ENCODE measurements at places on chromosomes 1 and 21.

DNA sequence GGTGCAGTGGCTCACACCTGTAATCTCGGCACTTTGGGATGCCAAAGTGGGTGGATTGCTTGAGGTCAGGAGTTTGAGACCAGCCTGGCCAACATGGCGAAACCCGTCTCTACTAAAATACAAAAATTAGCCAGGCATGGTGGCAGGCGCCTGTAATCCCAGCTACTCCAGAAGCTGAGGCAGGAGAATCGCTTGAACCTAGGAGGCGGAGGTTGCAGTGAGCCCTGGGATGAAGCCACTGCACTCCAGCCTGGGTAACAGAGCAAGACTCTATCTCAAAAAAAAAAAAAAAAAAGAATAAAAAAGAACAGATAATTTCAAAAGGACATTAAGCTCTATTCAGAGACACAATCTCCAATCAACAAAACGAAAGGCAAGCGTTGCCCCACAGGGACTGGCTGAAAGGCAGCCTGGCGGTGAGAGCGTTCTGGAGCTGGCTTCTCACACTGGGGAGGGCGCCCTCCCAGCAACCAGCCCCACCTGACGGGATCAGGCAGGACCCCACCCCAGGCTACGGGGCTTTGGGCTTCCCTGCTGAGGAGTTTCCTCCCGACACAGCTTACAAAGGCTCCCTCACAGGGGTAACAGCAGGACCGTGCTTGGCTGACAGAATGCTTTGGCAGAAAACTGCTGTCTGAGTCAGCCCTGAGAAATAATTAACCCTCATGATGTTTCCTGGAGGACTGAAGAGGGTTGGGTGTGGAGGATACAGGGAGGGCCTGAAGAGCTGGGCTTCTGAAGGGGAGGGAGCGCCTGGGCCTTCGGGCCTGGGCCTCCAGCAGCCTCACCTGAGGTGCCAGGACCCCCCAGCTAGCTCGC lies 31.1 kb upstream of the SRP9 start:
- DNase-seq, result no peak

GRCh38 chr21:42777757-42778344 lies 101.5 kb downstream of the WDR4 start:
- DNase-seq, result no peak

GRCh38 chr21:34197561-34197960 lies 124.2 kb downstream of the MRPS6 start:
- no peak for DNase-seq

DNA sequence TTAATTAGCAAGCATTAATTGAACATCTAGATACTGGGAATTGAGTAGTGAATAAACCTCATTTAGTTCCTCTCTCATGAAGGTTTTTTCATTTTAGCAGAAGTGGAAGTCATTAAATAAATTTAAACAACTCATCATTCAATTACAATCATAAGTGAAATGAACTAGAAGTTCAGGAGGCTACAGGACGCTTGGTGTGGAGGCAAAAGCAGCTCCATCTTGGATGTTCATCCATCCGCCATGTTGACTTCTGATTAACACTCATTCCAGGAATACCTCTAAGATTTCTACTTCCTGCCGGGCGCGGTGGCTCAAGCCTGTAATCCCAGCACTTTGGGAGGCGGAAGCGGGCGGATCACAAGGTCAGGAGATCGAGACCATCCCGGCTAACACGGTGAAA lies 11.5 kb upstream of the NTPCR start:
- DNase-seq, result no peak

DNA sequence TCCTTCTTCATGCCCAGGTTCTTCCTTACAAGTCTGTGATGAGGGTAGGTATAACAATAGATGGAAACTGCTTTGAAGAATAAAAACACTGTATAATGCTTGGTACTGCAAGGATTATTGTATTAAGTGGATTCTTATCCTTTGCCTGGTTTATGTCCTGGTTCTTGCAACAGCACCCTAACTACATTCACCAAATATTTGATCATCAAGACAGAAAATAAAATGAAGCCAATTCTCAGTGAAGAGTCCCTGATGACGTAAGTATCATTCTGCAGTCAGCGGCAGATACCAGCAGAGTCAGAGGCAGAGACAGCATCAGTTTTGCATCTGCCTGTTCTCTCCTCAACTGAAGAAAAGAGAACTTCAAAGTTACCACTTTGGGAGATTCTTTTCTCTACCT lies 19.7 kb downstream of the ARHGEF11 start:
- DNase-seq, result no peak

DNA sequence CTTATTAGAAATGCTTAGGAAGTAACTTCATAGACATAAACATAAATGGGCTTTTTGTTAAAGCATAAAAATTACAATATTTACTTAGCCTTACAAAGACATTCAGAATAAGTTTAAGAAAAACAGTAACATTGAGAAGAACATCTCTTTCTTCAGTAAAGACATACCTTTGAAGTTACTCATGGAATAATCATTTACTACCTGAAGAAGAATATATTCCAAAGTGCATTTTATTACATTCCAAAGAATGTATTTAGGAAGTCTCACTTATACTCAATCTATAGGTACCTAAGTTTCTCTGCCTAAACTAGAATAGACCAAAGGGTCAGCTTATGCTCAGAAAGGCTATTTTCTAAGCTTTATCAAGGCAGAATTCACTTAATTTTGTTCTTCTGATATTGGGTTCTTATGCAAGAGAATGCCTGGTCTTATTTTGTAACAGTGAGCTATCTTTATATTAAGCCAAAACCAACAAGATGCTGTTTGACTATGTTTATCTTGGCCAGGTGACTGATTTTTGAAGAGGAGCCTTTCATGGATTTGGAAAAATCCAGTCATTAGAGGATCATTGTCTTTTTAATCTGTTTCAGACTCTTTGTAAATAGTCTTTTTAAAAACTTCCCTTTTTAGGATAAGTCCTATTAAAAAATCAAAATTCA lies 110.1 kb downstream of the OLFML2B start:
- DNase-seq, result no peak

DNA sequence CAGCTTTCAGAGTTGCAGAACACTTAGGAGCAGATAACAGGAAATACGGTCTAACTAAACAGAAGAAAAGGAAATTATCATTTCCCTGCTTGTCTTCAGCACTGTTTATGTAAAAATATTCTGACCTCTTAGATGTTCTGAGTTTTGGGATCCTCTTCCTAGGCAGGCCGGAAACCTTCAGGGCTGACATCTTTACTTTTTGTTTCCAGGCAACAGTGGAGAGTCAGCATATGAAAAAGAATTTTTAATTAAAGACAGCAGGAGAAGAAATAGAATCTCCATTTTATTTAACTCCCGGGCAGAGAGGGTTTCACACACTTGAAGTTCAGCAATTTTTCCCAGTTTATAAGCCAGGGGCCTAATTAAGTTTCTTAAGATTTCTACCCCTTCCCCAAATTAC lies 5.1 kb upstream of the RIPPLY3 start:
- DNase-seq, result peak; percentile 45

GRCh38 chr1:186500804-186501203 lies 39.9 kb upstream of the PDC start:
- DNase-seq, result no peak

DNA sequence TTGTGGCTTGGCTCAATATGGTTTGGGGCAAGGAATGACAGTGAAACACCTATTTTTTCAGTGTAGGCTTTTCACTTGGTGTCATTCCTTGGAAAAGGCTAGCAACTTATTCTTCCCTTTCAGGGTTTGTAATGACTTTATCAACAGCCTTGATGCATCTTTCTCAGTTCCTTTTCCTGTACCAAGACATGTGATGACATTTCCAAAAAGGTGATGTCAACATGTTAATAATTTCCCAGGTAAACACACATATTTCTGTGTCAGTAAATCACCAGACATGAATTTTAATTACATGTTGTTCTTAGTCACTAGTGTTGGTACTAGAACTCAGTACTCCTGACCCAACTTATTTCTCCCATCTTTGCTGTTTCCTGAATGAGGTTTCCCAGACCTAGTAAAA lies 37.8 kb upstream of the RRP15 start:
- no peak for DNase-seq

GRCh38 chr1:24421502-24421901 lies 5.9 kb downstream of the NIPAL3 start:
- no peak for DNase-seq

GRCh38 chr1:201734786-201735185 lies 94.2 kb upstream of the IPO9 start:
- no peak for DNase-seq

DNA sequence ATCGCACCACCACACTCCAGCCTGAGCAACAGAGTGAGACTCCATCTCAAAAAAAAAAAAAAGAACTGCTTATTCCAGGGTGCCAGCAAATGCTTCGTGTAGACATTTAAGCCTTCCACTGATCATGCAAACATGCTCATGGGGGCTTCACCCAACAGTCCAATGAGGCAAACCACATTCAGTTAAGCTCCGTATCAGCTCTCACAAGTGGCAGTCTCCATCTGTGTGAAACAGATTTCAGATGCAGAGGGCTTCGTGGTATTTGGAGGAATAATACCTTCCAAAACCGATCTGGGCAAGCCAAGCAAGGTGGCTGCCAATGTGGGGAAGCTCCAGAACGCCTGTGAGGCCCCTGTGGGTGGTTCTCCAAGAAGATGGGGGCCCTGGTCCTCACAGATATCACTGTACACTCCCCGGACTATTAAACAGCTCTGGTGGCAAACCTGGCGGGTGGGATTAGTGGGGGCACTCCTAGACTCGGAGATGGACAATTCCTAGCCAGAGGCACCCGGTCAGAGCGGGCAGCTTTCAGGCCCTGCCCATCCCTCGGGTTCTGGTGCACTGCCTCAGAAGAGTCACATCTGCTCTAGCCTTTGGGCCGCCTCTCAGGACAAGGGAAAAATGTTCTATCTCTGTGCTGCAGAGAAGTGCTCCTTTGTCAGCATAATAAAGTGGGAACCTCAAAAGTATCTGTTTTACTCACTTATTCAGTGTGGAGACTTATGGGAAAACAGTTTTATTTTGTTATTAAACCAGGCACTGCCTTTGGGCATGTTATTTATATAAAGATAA lies 10.2 kb downstream of the CREG1 start:
- no peak for DNase-seq

DNA sequence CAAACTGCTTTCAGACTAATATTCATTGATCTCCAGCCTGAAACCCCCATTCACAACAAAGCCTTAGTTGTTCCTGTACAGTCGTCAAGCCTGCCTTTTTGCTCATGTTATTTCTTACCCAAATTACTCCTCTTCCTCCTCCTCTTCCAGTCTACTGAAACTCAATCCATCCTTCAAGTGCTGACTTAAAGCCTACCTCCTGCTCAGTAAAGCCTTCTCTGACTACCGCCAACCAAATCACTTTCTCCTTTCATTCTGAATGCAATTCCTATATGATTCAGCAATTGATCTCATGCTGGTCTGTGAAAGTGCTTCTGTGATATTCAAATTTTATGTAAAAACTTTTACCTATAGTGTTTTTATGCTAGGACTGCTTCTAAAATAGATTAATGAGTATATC lies 18.6 kb downstream of the TAF5L start:
- DNase-seq, result no peak

DNA sequence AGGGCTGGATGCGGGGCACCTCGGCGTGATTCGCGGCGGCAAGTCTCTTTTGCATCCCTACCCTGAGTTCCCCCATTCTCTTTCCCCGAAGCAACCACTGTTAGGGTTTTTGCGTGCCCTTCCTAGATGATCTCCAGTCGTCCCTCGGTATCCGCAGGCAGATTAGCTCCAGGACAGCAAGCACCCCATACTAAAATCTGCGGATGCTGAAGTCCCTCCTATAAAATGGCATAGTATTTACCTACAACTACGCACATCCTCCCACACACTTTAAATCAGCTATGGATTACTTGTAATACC lies 22.8 kb upstream of the CFAP126 start:
- DNase-seq, result no peak

- peak; percentile 31 for DNase-seq
Measured at GRCh38 chr1:15851210-15852035, 3.9 kb downstream of the SPEN start.

GRCh38 chr1:242004751-242005495 lies 6.0 kb upstream of the MAP1LC3C start:
- DNase-seq, result no peak

GRCh38 chr1:153795934-153796785 lies 21.0 kb downstream of the SLC27A3 start:
- no peak for DNase-seq

- DNase-seq, result no peak
Measured at GRCh38 chr1:54256522-54257345, 56.8 kb downstream of the MRPL37 start.

- DNase-seq, result peak; percentile 1
Measured at GRCh38 chr1:103416681-103417286, 108.7 kb upstream of the RNPC3 start.

DNA sequence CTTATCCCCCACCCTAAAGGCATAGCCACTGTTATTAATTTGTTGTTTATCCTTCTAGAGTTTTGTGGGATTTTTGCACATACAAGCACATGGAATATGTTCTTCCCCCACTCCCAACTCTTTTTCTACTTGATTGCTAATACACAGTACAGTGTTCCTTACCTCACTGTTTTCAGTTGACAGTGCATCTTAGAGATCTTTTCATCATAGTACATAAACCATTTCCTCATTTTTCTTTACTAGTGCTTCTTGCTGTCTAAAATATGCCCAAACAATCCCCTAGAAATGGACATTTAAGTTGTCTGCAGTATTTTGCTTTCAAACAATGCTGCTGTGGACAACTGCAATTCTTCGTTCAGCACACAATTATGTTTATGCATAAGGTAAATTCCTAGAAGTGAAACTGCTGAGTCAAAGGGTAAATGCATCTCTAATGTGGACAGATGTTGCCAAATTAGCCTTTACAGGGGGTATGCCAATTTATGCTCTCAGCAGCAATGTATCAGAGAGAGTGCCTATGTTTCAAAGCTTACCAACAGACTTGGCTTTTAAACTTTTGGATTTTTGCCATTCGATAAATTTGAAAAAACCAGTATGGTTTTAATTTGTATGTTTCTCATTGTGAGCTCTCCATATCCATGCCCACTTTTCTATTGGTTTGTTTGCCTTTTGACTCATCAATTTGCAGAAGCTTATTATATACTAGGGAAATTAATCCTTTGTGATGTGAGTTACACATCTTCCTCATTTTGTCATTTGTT lies 132.6 kb downstream of the MRPS6 start:
- no peak for DNase-seq

DNA sequence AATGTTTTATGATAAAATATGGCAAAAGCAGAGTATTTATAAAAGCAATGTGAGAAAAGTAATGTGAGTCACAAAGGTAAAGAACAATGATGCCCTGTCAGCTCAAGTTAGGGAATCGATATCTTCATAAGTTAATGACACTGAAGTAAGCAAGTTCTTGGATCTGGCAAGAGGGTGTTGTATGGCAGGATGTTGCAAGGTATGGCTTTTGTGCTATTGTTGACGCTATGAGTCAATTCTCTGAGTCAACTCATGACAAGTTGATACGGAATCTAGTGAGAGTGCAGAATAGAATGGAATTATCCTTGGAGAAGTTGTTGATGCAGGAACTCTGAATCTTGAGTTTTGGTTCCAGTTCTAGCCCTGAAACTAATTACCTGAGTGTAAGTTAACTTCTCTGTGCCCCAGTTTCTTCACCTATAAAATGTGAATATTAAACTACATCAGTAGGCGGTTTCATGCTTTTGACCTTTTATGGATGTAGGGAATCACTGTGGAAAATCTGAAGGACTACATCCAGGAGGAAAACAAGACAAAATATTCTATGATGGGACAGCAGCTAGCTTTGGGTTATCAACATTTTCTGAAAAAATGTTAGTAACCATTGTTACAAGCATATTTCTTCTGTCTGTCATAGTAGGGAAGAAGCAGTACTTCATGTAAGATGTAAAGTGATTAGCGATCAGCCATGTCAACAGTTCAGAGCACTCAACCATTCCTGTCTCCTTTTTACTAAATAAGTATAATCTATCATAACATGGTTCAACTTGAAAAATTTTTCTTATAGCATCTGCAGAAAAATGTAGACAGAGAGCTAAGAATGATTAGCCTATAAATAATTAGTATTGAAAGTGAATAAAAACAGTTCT lies 96.9 kb downstream of the ATP6V1G3 start:
- no peak for DNase-seq
